ENCODE measurements at places on chromosomes 2 and 18.

- no peak for DNase-seq
Measured at GRCh38 chr2:21183306-21183705, 59.5 kb downstream of the TDRD15 start.

DNA sequence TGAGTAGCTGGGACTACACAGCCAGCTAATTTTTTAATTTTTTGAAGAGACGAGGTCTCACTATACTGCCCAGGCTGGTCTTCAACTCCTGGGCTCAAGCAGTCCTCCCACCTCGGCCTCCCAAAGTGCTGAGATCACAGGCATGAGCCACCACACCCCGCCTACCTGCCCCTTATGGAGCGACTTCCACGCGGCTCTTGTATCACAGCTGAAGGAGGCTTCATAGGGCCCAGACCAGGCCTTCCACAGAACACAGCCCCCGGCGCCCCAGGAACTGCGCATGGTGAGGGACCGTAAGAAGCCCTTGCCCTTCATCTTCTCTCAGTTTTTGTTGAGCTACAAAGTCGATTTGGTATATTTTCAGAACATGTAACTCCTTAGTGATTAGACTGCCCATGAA, 220.3 kb downstream of the KLHL29 start:
- no peak for DNase-seq

GRCh38 chr2:109172556-109173105, 43.6 kb downstream of the SH3RF3 start:
- DNase-seq, result no peak

GRCh38 chr2:150850641-150851040, 363.2 kb upstream of the RND3 start:
- no peak for DNase-seq

GRCh38 chr2:31287654-31288053, 53.7 kb downstream of the EHD3 start:
- DNase-seq, result no peak
